CD8-positive, alpha-beta T cell (primary cell): ENCODE measurements at places on chromosomes 5 and 9.

DNA sequence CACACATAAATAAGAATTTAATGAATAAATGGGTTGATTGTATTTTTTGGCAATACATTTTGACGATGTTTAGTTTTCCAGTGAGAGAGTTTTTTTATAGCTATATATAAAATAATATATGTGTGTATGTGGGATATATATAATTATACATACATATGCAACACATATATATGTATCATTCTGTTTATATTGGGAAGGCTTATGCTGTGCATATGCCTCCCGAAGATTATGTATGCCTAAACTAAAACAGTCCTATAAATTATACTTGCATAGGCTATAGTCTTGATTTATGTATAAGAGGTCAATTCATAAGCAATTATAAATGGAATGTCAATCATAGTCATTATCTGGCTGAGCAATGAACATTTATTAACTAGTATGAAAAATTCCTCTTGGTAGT, 151.3 kb upstream of the HMHB1 start:
- DNase-seq = no peak

- no peak for DNase-seq
Measured at GRCh38 chr5:87735923-87736322, 323.2 kb upstream of the CCNH start.

- no peak for DNase-seq
Measured at GRCh38 chr5:95163079-95163478, 121.8 kb downstream of the MCTP1 start.

GRCh38 chr9:88310310-88310980, 77.8 kb upstream of the SPIN1 start:
- no peak for DNase-seq

- DNase-seq = no peak
Measured at GRCh38 chr5:3954199-3954598, 358.6 kb downstream of the IRX1 start.
